ENCODE measurements at places on chromosomes 7 and 10.

DNA sequence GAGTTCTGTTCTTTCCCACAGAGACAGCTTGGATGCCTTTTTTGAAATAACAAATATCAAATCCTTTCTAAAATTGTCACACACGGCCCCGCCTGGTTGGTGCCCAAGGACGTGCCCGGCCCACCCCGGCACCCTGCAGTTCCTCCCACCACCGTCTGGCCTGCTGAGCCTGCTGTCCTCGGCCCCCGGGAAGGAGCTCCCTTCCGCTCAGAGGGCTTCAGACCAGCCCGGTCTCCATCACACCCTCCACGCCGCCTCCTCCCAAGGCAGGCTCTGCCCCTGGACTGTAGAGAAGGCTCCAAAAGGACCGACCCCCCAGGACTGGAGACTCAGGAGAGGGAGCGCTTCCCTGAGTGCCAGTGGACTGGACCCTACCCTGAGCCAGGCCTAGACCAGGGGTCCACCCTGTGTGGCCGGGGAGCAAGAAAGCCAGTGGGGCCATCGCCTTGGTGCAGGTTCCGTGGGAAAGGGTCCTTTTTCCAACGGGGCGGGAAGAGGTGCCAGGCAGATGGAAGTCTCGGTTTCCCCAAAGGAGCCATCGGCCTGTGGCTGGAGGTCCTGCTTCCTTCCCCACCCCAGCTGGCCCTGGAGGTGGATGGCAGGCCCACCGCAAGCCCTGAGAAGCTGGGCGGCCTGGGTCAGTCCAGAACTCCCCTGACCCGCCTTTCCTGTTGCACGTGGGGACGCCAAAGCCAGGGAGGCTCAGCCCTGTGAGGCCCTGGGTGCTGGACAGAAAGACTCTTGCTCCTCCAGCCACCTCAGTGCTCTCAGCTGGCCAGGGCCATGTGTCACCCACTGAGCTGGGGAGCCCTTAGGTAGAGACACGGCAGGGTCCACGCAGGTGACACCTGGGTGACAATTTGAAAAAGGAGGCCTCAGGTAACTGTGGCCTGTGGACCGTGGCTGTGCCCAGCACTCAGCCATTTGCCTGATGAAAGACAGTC, 69.8 kb downstream of the PWWP2B start:
- no peak for DNase-seq

- no peak for DNase-seq
Measured at GRCh38 chr7:98368716-98369115, 32.2 kb downstream of the BAIAP2L1 start.

DNA sequence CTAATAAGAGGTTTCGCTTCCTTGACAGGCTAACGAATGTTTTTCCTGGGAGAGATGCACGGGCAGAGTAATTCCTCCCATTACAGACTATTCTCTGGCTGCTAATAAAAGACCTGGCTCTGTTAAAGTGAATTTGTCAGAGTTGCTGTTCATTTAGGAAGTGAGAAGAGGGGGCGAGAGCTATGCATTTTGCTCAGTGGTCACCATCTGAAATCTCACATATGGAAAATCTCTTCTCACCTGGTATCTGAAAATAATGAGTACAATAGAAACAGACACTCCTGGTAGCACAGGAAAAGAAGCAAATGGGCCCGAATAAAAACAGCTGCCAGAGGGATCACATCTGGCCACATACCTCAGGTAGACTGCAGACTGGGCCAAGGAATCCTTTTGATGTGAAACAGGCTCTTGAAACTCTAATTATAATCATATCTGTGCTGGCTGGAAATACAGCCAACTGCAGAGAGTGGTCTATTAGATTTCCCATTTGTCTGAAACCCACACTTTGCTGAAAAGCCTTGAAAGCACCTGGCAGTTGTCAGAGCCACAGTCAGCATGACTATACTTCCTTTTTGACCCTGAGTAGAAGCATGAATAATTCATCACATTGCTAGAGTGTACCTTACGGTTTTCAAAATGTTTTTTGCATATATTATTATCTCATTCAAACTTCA, 33.6 kb downstream of the AOAH start:
- no peak for DNase-seq

- no peak for DNase-seq
Measured at GRCh38 chr10:125911990-125912389, 15.6 kb downstream of the FANK1 start.

- DNase-seq: no peak
Measured at GRCh38 chr7:30321089-30321881, 36.9 kb downstream of the ZNRF2 start.

DNA sequence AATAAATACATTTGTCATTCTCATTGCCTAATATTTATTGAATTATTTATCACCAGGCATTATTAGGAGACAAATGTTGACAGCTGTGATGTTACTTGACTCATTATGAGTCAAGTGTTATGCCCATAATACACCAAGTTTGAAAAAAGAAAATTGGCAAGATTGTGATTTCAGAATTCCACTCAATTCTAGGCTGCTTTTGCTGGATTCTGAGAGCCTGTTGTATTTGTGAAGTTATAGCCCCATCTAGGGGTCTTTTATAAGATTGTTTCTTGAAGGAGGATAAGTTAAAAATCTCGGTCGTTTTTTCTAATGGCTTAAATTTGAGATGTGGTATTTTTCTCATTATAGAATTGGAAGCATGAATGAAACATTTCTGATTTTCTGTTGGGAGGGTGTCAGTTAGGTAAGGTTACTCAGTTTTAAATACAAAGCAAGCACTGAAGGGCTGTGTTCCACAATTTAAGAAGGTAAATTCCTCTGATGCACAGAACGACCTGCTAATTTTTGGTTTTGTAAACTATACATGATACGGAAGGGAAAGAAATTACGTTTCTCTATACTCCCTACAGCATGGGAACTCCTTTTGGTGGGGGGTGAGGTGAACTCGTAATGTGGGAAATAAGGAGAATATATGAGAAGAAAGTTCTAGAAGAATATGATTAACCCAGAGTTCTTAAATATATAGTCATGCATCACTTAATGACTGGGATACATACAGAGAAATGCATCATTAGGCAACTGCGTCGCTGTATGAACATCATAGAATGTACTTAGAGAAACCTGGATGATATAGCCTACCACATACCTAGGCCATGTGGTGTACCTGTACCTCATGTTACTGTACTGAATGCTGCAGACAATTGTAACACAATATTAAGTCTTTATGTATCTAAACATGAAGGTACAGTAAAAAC, 2.6 kb downstream of the STK31 start:
- no peak for DNase-seq

DNA sequence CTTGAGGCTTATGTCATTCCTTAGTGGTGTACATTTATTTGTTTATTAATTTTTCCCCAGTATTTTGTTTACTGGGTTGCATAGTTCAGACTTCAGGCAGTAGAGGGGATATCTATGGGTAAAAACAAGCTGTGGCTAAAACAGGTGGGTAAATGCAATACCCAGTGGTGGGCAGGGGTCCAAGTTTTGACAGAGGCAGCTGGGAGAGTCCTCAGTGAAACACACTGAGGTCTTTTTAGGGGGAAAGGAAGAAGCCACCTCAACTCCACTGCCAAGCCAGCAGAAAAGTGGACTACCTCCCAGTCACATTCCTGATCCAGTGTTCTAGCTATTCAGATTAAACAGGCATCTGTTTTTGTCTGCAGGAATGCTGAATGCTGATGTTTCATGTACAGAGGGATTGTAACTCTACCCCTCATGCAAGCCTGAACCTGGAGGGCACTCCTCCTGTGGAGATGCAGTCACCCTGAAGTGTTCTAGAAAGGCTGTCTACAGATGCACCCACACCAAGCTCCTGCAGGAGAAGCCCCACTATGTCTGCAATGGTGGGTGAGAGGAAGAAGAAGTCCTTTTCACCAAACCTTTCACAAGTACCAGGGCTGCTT, 757.8 kb downstream of the INHBA start:
- no peak for DNase-seq

DNA sequence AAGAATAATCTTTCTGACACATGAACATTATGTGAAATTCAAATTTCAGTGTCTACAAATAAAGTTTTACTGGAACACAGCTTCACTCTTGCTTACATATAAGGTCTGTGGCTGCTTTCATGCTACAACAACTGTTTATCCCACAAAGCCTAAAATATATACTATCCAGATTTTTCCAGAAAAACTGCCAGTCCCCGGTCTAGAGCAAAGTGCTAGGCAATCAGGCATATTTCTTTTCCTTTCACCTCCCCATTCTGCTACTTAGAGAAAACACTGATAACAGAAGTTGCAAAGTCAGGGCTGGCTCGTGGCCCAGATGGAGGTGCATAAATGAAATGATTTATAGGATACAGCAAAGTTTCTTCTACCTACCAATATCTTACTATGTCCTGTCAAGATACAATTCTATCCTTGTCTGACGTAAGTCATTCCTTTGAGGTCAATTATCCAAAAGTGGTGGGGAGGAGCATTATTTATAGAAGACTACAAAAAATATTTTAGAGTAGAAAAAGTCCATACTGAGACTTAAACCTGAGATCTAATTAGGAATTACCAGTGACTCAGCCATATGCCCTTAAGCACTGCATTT, 384.1 kb downstream of the NXPH1 start:
- no peak for DNase-seq

DNA sequence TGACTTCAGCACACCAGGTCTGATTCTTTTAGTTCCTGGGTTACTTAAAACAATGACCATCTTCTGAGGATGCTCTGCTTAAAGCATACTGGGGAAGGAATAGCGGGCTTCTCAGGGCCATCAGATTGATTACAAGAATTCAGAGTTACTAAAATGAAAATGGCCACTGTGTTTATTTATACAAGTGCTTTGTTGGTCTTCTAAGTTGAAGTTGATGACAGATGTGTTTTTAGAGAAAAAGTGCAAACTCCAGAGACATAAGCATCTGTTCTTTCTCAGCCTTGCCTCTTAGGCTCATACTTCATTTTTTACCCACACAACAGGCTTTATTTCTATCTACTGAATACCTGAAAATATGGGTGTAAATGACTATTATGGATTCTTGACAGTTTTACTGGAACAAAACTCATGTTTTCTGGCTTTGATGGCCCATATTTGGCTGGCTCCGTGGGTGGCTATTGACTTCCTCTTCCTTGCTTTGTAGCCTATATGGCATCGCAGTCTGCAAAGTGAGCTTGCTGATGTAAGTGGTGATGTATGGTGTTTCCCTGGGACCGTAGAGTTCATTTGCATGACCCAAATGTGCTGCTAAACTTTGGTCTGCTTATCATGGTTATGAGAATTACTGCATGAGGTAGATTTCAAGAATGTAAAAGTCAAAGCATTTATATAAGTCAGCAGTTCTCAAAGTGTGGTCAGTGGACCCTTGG, 121.3 kb downstream of the BMPER start:
- no peak for DNase-seq

GRCh38 chr7:131328377-131329175, 900 bp downstream of the MKLN1 start:
- DNase-seq: no peak

DNA sequence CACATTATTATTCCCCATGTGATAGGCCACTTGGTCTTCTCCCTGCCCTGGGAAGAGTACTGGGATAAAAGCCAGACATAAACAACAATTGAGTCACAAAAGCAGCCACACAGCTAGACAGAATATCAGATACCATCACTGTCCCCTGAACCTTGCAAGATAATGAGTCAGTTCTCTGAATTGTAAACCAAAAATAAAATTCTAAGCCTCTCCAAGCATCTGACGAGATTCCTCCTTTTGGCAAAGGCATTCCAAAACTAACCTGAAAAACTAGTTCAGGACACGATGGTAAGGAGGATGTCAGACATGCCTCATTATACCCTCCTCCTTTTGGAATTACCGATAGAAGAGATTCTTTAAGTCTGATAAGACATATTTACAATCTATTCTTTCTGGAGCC, 450.7 kb downstream of the HTR7 start:
- DNase-seq: no peak

DNA sequence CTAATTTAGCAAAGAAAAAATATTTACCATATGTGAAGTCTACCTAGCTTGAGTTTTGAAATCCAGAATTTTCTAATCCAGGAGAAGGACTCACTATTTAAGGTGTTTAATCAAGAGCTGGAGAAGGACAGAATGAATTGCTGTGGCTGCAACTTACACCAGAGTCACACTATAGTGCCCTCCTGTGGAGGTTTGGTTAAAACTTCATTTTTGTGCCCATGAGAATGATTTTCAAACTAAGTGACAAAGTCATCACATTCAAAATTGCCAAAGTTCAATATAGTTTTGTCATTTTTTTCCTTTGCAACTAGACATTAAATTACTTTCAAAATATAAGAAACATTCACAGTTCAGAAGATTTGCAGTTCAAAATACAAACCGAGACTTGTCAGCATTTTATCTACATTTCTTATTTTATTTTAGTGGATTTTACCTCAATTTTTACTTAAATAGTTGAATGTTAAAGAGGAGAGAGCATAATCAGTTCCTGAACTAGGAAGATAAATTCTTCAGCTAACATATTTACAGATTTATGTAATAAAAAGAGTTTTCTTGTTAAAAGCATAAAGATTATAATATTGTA, 70.7 kb downstream of the CABCOCO1 start:
- DNase-seq: no peak

DNA sequence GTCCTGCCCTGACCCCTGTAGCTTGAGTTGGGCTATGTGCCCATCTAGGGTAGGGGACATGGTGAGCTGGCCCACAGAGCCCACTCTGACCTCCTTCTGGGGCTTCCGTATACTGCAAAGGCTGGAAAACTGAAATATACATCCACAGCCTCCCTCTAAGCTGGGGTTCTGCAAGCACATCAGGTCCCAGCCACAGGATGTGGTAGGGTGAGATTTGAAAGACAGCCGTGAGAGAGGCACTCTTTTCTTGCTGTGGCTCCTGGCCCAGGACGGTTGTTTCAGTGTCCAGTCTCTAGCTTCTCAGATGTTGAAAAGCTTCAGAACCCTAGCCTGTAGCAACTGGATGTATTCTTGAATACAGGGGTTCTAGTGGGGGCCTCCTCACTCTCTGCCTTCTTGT, 60.1 kb upstream of the ADRB1 start:
- DNase-seq: no peak

- DNase-seq: no peak
Measured at GRCh38 chr7:4604456-4604940, 77.6 kb upstream of the FOXK1 start.

DNA sequence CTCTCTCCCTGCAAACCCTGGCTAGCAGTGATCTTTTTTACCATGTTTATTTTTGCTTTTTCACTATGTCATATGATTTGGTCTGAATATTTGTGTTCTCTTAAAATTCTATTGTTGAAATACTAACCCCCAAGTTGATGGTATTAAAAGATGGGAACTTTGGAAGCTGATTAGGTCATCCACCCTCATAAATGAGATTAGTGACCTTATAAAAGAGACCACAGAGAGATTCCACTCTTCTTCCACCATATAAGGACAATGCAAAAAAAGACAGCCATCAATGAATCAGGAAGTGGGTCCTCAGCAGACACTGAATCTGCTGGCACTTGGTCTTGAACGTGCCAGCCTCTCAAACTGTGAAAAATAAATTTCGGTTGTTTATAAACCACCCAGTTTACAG, 112.8 kb upstream of the KCND2 start:
- no peak for DNase-seq

- no peak for DNase-seq
Measured at GRCh38 chr7:134943785-134944400, 42.4 kb upstream of the AGBL3 start.

Measured in stimulated activated CD8-positive, alpha-beta memory T cell treated with anti-CD3 and anti-CD28 coated beads, Interleukin-12 subunit alpha, Interleukin-12 subunit beta, amount 100 ng/mL, for 1 hour (primary cell).